Stimulated activated CD8-positive, alpha-beta memory T cell treated with anti-CD3 and anti-CD28 coated beads, Interleukin-7, amount 100 ng/mL, for 1 hour (primary cell): ENCODE measurements at places on chromosomes 3 and 15.

- DNase-seq, result no peak
Observed at GRCh38 chr3:169999433-169999832, 32.8 kb downstream of the SEC62 start.

- no peak for DNase-seq
Observed at GRCh38 chr15:100078511-100079220, 263.1 kb downstream of the ADAMTS17 start.

GRCh38 chr3:174193604-174194003 lies 665.5 kb upstream of the NAALADL2 start:
- DNase-seq, result no peak

GRCh38 chr3:70916375-70917055 lies 604.1 kb upstream of the MDFIC2 start:
- no peak for DNase-seq

- no peak for DNase-seq
Observed at GRCh38 chr3:67329358-67329757, 325.1 kb downstream of the SUCLG2 start.

DNA sequence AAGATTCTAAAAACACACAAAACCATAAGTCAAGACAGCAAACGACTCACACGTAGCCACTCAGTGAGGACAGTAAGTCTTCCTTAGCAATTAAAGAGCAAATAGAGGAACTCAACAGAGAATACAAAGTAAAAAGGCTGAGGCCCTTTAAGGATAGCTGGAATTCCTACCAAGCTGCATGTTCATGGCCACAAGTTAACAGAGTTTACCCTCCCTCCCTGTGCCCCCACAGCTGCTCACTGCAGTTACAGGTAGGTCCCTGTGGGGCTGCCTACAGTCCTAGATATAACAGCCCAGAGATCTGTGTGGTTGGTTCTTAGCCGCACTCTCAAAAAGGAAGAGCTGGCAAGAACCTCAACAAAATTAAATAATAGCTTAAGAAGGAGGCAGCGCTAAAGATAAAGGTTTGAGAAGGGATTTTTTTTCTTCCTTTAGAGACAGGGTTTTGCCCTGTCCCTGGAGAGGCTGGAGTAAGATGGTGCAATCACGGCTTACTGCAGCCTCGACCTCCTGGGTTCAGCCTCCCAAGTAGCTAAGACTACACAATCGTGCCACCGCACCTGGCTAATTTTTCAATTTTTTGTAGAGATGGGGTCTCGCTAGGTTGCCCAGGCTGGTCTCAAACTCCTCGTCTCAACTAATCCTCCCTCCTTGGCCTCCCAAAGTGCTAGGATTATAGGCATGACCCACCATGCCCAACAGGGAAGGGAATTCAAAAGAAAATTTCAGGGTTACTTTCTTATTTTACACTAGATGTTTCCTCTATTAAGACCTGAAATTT lies 19.3 kb downstream of the SFMBT1 start:
- no peak for DNase-seq

DNA sequence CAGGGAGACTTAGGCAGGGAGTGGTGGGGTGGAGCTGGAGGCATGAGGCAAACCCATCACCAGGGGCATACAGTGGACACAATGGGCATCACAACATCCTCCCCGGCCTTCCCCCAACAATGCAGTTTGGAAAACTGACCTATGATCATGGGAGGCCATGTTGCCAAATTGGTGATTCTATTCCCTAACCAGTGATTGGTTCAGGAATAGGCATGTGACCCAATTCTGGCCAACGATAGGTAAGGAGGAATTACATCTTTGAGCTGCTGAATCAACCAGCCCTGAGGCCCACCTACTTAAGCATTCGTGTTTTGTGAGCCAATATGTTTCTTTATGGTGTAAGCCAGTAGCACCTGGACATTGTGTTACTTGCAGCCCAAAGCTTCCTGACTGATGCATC lies 40.0 kb downstream of the LINGO1 start:
- DNase-seq, result no peak

GRCh38 chr3:124467980-124468902 lies 262.0 kb upstream of the UMPS start:
- DNase-seq, result no peak

DNA sequence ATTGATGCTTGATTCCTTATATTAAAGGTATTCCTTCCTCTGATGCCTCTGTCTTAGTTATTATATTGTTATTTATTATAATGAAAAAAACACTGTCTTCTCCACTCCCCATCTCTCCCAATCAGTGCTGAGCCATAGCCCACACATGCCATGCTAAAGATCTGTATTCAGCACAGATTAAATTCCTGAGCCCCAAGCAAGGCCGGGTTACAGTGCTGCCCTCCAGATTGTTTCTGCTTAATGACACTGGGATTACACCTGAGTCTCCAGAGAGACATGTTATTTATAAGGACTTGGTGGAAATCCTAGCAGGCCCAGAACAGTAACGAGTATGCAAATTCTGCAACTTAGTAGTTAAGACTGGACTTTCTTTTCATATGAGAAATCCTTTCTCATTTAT lies 305.9 kb upstream of the UMPS start:
- DNase-seq, result no peak
